Stimulated activated CD8-positive, alpha-beta memory T cell treated with anti-CD3 and anti-CD28 coated beads, Interleukin-7, amount 100 ng/mL, for 1 hour (primary cell): ENCODE measurements at places on chromosomes 2 and 18.

DNA sequence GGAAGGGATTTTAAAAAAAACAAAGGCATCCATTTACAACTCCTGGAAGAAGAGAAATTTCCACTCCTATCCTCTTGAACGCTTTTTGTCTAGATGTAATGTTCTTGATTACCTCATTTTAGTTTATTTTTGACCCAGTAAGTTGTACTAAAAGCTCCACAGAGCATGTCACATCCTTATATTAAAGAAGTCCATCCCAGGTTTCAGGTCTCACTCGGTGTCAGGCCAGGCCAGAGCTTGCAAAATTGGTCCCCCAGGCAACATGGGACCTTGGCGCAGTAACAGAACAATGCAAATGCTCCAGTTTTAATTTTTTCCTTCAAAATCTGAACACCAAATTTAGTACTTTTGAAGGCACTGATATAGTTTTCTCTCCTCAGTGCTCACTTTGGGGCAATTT lies 218.4 kb upstream of the REV1 start:
- no peak for DNase-seq

GRCh38 chr2:213243189-213244044 lies 40.8 kb upstream of the SPAG16 start:
- no peak for DNase-seq

- DNase-seq = no peak
These were observed 109.9 kb downstream of the MSTN start for GRCh38 chr2:189952536-189953109.

DNA sequence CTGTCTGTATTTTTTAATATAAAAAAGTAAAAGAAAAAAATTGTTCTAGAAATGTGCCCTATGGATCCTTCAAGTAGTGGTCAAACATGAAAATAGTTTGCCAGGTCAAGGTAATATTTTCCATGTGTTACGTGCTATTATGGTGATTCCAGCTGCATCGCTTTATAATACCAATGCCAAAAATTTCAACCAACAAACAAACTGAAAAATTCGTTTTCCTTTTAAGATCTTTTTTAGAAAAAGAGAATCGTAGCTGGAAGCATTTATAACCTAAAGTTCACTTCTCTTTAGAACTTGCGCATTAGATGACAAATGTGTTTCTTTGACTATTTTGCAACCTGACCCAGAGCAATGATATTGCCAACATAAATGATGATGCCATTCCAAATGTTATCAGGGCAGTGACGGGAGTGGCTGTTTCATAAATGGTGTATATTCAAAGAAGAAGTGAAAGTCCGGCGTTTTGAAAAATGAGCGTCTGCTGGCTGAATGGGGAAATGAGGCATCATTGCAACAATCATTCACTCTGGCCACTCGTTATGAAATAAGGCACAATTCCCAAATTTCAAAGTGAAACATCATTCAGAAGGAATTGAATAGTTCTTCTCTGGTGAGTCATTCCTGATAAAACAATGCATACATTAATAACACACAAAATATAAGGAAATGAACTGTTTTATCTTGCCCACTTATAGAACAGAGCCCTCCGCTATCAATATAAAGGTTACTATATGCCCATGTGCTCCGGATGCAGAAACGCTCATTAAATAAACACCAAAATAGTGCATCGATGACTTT lies 297.4 kb downstream of the TGIF1 start:
- no peak for DNase-seq

DNA sequence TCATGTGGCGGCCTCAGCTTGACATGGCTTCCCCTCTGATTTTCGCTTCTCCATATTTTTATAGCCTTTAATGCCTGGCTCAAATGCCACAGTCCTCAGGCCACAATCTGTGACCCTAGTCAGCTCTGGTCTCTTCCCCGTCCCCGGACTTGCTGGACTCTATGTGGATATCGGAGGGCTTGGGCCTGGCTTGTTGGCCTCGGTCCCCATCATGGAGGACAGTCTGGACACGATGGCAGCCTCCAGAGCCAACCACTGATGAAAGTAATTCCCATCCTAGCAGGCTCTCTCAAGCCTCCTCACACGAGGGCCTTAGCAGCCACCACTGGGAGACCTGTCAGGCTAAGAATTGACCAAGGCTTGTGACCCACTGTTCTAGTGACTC lies 61.6 kb downstream of the LPIN1 start:
- no peak for DNase-seq

DNA sequence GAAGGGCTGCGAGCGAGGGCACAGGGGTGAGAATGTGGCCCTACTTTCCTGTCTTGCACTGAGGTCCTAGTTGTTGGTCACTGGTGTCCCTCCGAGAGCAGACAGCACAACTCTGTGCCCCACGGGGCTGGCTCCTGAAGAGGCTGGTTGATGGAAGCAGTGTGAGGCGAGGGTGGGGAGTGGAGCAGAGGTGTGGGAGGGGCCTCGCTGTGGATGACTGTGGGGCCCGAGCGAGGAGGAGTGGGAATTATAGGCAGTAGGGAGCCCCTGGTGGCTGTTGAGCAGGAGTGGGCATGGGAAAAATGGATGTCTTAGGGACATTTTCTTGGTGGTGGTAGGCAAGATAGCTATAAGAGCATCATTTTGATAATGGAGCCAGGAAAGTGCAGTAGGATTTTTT lies 660.5 kb upstream of the HS6ST1 start:
- DNase-seq = no peak

DNA sequence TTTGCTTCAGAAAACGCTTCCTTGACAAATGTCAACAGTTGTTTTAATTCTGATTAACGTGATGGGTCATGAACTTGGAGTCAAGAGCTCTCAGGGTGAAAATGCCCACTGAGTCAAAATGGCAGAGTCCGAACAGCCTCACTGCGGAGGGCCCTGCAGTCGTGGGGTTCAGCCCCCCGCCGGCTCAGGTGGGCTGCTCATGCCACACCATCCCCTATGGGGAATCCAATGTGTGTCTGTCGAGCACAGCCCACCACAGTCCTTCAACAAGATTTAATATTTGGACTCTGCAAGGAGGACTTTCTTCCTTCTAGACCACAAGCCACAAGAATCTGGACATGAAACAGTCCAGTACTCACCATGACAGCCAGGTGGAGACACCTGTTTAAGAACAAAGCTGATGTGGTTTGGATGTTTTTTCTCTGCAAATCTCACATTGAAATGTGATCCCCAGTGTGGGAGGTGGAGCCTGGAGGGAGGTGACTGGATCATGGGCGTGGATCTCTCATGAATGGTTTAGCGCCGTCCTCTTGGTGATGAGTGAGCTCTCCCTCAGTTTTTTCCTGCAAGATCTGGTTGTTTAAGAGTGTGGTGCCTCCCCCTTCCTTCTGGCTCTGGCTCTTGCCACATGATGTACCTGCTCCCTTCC lies 201.0 kb downstream of the NDUFA10 start:
- no peak for DNase-seq

DNA sequence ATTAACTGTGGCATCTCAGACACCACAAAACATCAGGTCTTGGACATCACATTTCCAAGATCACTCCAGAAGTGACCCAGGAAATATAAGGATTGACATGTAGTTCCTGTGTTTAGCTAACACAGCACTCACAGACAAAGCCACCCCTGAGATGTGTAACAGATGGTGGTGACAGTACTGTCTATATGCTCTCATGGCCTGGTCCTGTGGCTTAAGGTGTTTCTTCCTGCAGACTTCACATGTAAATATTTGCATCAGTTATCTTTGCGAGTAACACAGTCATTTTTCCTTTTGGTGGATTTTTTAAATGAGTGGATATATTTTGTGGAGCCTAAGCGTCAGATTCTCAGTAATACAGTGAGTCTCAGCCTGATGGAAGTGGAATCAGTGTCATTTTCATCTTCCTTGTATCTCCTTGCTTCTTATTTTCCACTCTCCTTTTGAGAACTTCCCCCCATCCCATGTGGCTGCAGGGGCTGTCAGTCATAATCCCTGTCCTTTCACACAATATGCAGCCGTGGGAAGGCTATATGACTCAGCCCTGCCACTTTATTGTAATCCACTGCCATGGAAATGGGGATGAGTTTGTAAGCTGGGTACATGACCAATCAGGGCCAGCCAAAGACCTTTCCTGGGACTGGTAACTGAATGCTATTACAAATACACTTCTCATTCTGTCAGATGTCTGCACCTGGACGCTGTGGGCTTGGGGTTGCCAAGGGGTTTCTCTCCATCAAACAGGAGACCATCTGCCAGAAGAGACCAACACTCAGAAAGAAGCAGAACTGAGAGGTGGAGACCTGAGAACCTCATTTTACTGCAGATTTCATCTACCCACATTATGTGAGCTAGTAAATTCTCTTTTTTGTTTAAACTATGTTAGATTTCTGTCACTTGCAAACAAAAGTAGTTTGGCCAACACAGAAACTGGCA lies 74.3 kb downstream of the ICOS start:
- no peak for DNase-seq

DNA sequence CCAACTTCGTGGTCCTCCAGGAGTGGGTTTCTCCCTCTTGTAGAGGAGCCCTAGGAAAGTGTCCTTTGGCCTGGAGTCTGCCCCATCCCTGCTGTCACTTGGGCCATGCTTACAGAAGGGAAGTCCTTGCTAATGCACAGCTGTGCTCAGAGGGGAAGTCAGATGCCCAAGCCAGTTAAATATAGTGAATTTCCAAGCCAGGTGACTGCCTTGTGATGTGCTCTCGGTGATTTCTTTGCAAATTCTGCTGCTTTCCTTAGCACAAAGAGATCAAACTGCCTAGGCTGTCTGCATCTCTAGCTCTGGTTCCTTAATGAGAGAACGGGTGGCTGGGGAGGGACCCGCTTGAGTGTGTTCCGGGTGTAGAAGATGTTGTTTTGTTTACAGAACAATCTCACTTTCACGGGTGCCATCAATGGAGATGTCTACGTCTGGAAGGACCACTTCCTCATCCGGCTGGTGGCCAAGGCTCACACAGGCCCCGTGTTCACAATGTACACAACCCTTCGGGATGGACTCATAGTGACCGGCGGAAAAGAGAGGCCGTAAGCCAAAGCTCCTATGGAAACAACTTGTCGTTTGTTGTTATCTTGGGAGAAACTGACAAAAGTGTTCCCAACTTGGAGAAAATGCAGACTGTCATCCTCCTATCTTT lies 91.4 kb downstream of the RTN4 start:
- DNase-seq = no peak
